ENCODE measurements at places on chromosomes 5 and 9.

GRCh38 chr5:17255471-17256021 lies 38.1 kb downstream of the BASP1 start:
- H3K4me1 ChIP-seq: no peaks in the 10 kb centered on the region
- no peaks in the 10 kb centered on the region for H3K27me3 ChIP-seq
- no peak for DNase-seq

GRCh38 chr9:130731355-130731754 lies 37.8 kb downstream of the EXOSC2 start:
- no peak for DNase-seq
- H3K4me3 ChIP-seq: no peak overlapping the region
- no peaks in the 10 kb centered on the region for H3K27me3 ChIP-seq
- peaks cover 2% of the 10 kb centered on the region for H3K36me3 ChIP-seq
- H3K27ac ChIP-seq: no peak overlapping the region

GRCh38 chr5:34844106-34844505 lies 5.1 kb downstream of the TTC23L start:
- H3K4me1 ChIP-seq: peaks cover 6% of the 10 kb centered on the region
- H3K27me3 ChIP-seq: no peaks in the 10 kb centered on the region
- no peaks in the 10 kb centered on the region for H3K36me3 ChIP-seq
- H3K4me3 ChIP-seq: no peak overlapping the region
- H3K27ac ChIP-seq: no peak overlapping the region

- peaks cover 10% of the 10 kb centered on the region for H3K36me3 ChIP-seq
- H3K27me3 ChIP-seq: no peaks in the 10 kb centered on the region
- no peaks in the 10 kb centered on the region for H3K4me1 ChIP-seq
- no peak for DNase-seq
- H3K27ac ChIP-seq: no peak overlapping the region
- no peak overlapping the region for H3K4me3 ChIP-seq
These were observed 169.6 kb upstream of the GNA14 start for GRCh38 chr9:77817590-77818311.

DNA sequence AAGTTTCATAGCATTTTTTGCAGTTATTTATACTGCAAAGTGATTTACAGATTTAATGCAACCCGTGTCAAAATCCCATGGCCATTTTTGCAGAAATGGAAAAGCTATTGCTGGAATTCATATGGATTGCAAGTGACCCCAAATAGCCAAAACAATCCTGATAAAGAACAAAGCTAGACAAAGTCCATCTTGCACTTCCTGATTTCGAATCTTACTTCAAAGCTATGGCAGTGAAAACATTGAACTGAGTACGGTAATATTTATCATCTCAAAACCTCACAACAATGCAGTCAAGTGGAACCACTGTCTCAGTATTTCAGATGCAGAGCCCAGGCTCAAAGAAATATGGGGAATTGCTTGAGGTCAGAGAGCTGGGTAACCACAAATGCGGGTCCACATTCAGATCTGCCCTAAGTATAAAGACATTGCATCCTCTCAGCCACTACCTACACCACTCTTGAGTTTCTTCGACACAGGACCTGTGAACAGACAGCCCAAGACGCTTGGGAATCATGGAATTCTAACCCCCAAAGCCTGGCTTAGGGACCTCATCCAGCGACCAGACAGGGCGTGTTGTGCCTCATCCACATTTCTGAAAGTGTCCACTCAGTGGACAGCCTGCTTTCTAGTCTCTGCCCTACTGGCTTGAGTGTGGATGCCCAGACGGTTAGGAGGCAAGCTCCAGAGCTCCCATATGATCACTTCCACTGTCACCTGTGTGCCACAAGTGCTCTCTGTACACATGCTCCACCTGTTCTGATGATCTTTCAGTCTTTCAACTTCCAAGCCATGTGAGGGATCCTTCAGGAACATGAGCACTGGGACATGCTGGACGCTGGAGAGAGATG lies 39.3 kb upstream of the KCNIP1 start:
- H3K4me3 ChIP-seq: no peak overlapping the region
- H3K27me3 ChIP-seq: no peaks in the 10 kb centered on the region
- no peaks in the 10 kb centered on the region for H3K36me3 ChIP-seq
- DNase-seq: no peak
- H3K4me1 ChIP-seq: no peaks in the 10 kb centered on the region

DNA sequence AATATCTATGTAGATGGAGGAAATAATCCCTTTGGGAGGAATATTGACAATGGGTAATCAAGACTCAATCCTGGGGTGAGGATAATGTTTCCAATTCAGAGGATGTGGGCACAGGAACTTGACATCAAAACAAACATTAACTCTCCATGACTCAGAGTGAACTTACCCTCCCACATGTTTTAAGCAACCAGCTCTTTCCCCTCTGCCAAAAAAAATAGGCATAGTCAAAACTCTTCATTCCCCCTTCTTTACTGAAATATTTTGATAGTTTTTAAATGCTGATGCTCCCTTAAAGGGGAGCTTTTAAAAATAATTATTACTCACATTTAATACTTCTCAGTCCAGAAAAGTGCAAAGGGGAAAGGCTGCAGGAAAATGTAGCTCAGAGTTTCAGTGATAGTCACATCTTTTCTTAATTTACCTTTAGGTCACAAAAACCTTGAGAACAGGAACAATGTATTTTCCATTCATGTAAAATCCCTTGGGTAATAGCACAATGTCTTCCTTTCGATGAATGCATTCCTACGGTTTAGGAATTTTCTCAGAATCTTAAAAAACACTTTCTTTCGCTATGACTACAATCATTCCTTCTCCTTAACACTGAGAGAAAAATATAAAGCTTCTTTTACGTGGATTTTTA lies 298.4 kb upstream of the GRAMD2B start:
- no peaks in the 10 kb centered on the region for H3K4me1 ChIP-seq
- DNase-seq: no peak
- H3K27ac ChIP-seq: no peak overlapping the region
- H3K4me3 ChIP-seq: no peak overlapping the region

GRCh38 chr5:151270599-151270998 lies 17.6 kb downstream of the GM2A start:
- H3K4me3 ChIP-seq: no peak overlapping the region
- H3K27ac ChIP-seq: no peak overlapping the region
- peaks cover 7% of the 10 kb centered on the region for H3K36me3 ChIP-seq

GRCh38 chr9:125515983-125516940 lies 190.7 kb downstream of the MAPKAP1 start:
- H3K4me3 ChIP-seq: no peak overlapping the region
- DNase-seq: no peak
- H3K27me3 ChIP-seq: no peaks in the 10 kb centered on the region
- H3K27ac ChIP-seq: no peak overlapping the region

DNA sequence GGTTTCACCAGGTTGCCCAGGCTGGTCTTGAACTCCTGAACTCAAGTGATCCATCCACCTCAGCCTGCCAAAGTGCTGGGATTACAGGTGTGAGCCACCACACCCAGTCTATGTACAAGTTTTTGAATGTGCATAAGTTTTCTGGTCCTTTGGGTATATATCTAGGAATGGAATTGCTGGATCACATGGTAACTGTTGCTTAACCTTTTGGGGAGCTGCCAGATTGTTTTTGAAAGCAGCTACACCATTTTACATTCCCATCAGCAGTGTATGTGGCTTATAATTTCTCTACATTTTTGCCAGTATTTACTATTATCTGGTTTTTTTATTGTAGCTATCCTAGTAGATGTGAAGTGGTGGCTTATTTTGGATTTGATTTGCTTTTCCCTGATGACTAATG lies 8.9 kb upstream of the LNPEP start:
- H3K4me1 ChIP-seq: peaks cover 25% of the 10 kb centered on the region
- DNase-seq: no peak
- H3K4me3 ChIP-seq: no peak overlapping the region
- no peaks in the 10 kb centered on the region for H3K36me3 ChIP-seq

GRCh38 chr9:37410969-37411785 lies 11.3 kb upstream of the GRHPR start:
- H3K4me1 ChIP-seq: peaks cover 24% of the 10 kb centered on the region
- H3K4me3 ChIP-seq: no peak overlapping the region
- no peak for DNase-seq
- H3K27ac ChIP-seq: no peak overlapping the region
- peaks cover 9% of the 10 kb centered on the region for H3K27me3 ChIP-seq

DNA sequence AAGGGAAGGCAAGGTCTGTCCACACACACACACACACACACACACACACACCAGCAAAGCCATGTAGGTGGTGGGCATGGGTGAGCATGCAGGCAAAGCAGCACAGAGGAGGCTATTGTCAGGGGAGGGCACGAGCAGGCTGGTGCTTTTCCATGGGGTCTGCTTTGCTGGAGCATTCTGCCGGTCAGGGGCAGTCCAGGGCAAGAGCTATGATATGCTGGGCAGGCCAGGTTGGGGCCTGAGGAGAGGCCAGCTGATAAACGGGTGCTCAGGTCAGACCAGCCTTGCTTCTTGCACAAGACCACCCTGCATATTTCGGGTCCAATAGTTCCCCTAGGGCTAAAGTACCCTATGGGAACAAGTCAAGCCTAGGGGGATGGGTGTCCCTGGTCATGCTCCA lies 253.9 kb upstream of the DMAC1 start:
- H3K36me3 ChIP-seq: no peaks in the 10 kb centered on the region
- no peak overlapping the region for H3K4me3 ChIP-seq
- DNase-seq: no peak
- no peak overlapping the region for H3K27ac ChIP-seq

DNA sequence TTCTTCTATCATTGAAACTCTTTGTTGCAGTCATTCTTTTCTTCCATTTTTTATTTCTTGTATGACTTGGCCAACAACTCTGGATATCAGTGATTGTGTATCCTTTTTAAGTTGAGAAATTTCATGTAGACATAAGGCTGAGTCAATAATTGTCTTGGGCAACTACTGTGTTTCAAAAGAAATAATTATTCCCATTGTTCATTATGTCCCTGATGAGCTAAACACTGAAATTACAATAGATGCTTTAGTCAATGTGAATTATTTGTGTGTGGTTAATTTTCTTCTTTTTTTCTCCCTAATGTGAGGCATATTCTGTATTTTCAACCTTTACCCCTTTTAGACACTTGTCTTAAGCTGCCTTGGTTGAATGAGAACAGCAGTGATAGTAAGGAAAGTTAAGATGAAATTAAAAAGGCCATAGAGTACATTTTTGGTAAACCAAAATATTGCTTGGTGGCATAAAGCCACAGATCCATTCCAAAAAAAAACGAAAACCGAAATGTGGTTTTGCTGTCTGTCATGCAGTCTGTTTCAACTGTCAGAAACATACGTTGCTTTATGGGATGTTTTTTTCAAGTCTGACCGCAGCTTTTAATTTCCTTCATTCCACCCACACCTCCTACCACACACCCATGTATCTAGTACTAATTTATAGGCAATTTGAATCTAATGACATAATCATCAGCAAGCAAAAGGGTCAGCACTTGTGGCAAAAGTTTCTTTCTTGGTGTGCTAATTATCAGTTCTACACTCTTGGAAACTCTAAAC lies 21.1 kb downstream of the TLE4 start:
- H3K36me3 ChIP-seq: no peaks in the 10 kb centered on the region
- no peak overlapping the region for H3K27ac ChIP-seq
- peaks cover 30% of the 10 kb centered on the region for H3K4me1 ChIP-seq
- H3K4me3 ChIP-seq: no peak overlapping the region
- no peaks in the 10 kb centered on the region for H3K27me3 ChIP-seq

DNA sequence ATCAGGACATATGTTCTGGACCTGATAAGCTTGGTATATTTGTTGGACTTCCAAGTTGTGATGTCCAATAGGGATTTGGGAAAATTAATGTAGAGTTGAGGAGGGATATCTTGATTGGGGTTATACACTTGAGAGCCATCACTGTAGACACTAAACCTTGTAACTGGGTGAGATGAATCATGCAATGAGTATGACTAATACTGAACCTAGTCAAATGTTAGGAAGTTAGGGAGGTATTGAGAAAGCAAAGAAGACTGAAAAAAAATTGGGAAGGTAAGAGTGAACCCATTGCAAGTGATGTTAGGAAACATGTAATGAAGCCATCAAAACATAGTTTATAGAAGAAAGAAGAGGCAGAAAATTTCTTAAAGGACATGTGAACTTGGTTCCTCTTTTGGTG lies 668.4 kb upstream of the CDH9 start:
- no peak overlapping the region for H3K4me3 ChIP-seq
- no peak for DNase-seq
- H3K36me3 ChIP-seq: no peaks in the 10 kb centered on the region
- H3K4me1 ChIP-seq: no peaks in the 10 kb centered on the region

GRCh38 chr9:91589101-91589553 lies 165.5 kb upstream of the NFIL3 start:
- DNase-seq: no peak
- no peaks in the 10 kb centered on the region for H3K36me3 ChIP-seq
- peaks cover 16% of the 10 kb centered on the region for H3K27me3 ChIP-seq
- H3K4me3 ChIP-seq: no peak overlapping the region
- H3K27ac ChIP-seq: no peak overlapping the region

DNA sequence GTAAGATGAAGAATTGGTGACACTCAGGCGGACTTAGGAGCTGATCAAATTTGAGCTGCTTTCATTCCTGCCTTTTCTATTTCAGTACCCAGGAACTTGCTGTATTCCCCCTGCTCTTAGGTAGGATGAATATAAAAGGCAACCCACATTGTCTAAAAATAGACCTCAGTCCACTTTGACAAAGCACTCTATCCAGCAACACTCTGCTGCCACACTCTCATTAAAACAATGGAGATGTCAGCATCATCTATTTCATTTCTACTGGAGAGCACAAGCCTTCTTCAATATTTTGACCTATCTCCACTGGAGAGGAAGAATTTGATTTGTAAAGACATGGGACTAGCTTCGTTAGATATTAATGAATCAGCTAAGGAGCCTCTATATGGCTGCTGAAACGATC lies 468.4 kb downstream of the PTPRD start:
- no peaks in the 10 kb centered on the region for H3K27me3 ChIP-seq
- H3K4me1 ChIP-seq: no peaks in the 10 kb centered on the region
- DNase-seq: no peak
- H3K27ac ChIP-seq: no peak overlapping the region
- H3K36me3 ChIP-seq: no peaks in the 10 kb centered on the region
- H3K4me3 ChIP-seq: no peak overlapping the region

GRCh38 chr5:138659561-138659960 lies 84.4 kb upstream of the HSPA9 start:
- H3K27ac ChIP-seq: no peak overlapping the region
- DNase-seq: no peak
- H3K4me1 ChIP-seq: peaks cover 34% of the 10 kb centered on the region
- no peaks in the 10 kb centered on the region for H3K36me3 ChIP-seq

- no peak overlapping the region for H3K4me3 ChIP-seq
- H3K4me1 ChIP-seq: no peaks in the 10 kb centered on the region
- H3K27me3 ChIP-seq: no peaks in the 10 kb centered on the region
- no peak for DNase-seq
- H3K27ac ChIP-seq: no peak overlapping the region
These were observed 178.5 kb upstream of the GAS1 start for GRCh38 chr9:87125819-87126218.

DNA sequence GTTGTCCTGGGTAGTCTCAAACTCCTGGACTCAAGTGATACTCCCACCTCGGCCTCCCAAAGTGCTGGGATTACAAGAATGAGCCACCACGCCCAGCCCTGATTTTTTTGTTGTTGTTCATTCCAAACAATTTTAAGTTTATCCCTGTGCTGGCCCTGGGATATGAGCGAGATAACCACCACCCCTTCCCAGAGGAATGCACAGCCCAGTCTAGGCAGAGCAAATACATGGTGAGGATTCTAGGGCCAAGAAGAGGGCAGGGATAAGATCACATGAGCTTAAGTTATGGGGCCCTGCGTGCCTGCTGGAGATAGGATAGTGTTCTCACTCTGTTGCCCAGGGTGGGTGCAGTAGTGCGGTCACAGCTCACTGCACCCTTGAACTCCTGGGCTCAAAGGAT lies 21.0 kb upstream of the TOR1B start:
- H3K36me3 ChIP-seq: no peaks in the 10 kb centered on the region
- H3K27ac ChIP-seq: no peak overlapping the region
- H3K4me3 ChIP-seq: no peak overlapping the region

GRCh38 chr5:1007681-1008450 lies 736 bp upstream of the NKD2 start:
- H3K4me1 ChIP-seq: peaks cover 9% of the 10 kb centered on the region
- H3K27ac ChIP-seq: no peak overlapping the region
- no peak overlapping the region for H3K4me3 ChIP-seq
- H3K36me3 ChIP-seq: no peaks in the 10 kb centered on the region
- DNase-seq: no peak
